Activated T-cell treated with anti-CD3 and anti-CD28 coated beads, Interleukin-2, amount 50 U/mL, for 24 hours (primary cell): ENCODE measurements at places on chromosomes 5 and 9.

GRCh38 chr9:127608104-127608966, 3.7 kb upstream of the STXBP1 start:
- peak; percentile 86 for DNase-seq

- no peak for DNase-seq
Measured at GRCh38 chr5:154780128-154780527, 25.0 kb downstream of the LARP1 start.

- DNase-seq = no peak
Measured at GRCh38 chr9:23321049-23321448, 505.0 kb downstream of the ELAVL2 start.

GRCh38 chr5:107724642-107725041, 53.9 kb upstream of the EFNA5 start:
- no peak for DNase-seq

DNA sequence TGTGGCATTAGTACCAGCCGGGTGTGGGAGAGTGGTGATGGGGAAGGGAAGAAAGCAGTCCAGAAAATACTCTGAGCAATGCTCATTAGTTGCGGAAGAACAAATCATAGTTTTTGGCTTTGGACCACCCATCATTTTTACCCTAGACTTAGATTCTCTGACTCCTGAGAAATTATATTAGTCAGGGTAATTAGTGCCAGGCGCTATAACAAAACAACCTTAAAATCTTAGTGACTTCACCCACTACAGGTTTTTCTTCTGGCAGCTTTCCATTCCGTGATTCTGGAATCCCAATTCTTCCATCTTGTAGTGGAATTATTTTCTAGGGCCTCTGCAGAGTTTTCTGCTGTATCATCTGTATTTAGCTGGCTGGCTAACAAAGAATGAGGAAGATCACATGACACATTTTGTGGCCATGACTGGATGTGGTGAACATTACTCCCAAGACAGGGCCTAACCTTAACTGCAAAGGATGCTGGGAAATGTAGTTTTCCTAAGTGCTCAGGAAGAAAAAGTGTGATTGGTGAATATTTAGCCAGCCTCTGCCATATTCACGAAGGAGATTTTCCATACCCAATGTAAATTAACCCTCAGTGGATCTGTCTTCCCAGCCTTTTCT, 373.0 kb upstream of the MEF2C start:
- DNase-seq = no peak

DNA sequence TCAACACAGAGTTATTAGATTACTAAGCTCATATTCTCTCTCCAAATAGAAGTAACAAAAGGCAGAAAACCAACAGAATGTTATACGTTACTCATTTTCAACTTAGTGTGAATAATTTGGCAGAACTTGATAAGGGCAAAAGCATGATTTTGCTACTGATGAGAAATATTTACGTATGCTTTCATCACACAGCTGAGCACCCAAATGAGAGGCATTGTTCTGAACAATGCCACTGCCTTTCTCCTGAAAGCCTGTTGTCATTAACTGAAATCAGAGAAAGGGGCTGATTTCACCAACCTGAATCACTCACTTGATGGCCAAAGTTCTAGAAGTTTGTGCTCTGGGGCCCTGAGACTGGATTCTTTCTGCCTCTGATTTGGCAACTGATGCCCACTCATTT, 367.5 kb upstream of the PTGER4 start:
- no peak for DNase-seq

GRCh38 chr5:68817632-68818031, 276.2 kb upstream of the SLC30A5 start:
- no peak for DNase-seq

GRCh38 chr5:85249204-85249603, 864.5 kb upstream of the EDIL3 start:
- no peak for DNase-seq

GRCh38 chr9:93589688-93590087, 13.3 kb downstream of the PHF2 start:
- DNase-seq = no peak

DNA sequence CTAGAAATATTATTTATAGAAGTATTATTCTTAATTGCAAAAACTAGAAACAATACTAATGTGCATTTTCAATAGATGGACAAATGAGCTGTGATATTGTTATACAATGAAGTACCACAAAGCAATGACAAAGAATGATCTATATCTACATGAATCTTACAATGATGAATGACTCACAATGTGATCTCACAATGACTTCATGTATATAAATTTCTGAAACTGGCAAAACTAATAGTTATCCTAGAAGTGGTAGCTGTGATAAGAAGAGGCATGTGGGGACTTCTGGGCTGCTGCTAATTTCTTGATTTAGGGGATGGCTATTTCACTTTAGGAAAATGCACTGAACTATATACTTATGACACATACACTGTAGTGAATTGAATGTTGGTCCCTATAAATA, 396.0 kb upstream of the ZNF608 start:
- no peak for DNase-seq

GRCh38 chr9:126925876-126926275, 11.3 kb downstream of the RALGPS1 start:
- no peak for DNase-seq

- DNase-seq = no peak
Measured at GRCh38 chr5:34059977-34060376, 17.0 kb upstream of the C1QTNF3 start.

DNA sequence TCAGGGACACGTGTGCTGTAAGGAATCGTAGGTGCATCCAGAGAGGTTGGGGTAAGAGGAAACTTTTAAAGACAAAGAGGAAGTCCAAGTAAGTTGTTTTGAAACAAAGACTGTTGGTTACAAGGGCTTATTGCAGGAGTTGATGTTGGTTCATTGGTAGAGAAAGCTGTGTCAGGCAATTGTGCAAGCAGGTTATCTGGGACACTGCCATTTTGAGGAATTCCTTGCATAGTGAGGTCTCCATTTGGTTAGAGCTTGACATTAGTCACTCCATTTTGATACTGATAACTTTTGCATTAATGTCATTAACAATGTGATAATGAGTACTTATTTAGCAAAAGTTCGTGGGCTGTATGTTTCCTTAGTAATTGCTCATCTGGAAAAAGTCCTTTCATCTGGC, 24.9 kb downstream of the CNOT6 start:
- DNase-seq = no peak

DNA sequence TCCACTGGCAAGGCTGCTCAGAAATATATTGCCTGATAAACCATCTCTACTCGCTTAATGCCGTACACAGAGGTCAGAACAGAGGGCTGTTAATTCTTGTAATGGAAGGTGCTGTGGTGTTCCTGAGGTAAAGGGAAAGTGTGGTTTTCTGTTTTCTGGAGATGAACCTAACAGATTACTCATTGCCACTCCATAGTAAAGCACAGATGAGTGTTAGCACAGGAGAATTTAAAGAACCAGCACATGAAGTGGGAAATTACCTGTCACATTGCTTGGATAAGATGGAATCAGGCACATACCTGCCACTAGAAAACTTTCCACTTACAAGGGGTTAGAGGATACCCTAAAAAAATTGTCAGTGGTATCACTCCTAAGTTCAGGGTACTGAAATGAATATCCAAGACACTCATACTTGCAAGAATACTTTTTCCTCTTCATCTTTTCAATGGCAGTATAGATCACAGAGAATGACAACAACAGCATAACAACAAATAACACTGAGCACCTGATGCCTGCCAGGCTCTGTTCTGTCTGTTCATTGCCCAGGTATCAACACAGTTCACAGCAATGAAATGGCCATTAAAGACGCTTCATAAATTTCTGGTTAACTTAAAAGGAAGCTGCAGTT, 152.9 kb upstream of the GNA14 start:
- no peak for DNase-seq

DNA sequence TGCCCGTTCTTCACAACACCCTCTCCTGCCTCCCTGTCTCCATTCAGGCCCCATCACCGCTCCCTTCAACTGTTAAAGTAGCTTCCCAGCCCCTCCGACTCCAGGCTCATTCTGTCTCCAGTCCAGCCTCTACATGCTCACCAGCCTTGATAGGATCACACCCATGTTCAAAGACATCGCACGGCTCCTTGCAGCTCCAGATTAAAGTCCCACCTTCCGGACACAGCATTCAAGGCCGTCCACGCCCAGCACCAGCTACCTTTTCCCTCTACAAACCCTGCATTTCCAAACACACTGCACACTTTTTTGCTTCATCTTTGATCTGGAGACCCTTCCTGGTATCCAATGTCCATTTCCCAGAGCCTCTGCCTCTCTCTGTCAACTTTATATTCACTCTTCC, 6.4 kb downstream of the GABBR2 start:
- no peak for DNase-seq

DNA sequence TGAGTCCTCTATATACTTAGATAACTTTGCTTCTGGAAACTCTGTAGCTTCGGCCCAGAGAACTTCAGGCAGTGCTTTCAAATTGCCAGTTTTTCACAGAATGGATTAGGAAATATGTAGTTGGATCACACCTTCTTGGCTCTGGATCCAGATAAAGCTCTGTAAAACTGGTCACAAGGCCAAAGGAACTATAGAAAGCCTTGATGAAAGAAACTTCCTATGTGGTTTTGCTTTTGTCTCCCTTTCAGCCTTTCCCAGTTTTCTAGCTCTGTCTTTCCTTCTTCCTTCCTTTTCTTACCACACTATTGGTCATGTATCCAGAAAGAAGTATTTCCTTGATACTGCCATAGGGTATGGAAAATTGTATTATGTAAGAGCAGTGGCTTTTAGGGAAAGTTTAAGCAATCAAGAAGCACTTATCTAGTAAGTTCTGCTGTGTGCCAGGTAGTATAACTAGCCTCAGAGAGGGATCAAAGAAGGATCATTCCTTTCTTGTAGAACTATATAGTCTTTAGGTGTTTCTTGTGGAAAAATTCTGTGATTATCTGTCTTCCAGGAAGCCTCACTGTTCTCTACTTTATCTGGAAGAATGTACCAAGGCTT, 6.3 kb downstream of the GPR21 start:
- DNase-seq = no peak

- DNase-seq = no peak
Measured at GRCh38 chr5:31741496-31741895, 102.6 kb downstream of the PDZD2 start.

- no peak for DNase-seq
Measured at GRCh38 chr9:75983319-75984045, 93.0 kb downstream of the PCSK5 start.

DNA sequence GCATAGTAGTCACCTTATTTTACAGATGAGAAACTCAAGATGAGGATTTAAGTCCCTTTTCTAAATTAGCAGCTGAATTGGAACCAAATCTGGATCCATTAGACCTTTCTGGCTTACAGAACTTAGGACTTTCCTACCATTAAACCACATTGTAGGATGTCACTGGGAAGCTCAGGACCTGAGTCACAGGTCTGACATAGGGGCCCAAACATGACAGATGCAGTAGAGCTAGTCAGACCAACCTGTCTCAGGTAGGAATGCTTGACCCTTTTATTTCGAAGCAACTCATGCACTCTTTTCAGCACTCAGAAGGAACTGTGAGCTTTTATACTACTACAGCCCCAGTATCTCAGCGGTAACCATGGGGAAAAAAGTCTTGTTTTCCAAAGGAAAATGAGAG, 2.6 kb downstream of the RAB24 start:
- no peak for DNase-seq
